ENCODE measurements at places on chromosomes 6 and 20.

- no peak for DNase-seq
Observed at GRCh38 chr6:62393608-62394007, 107.6 kb upstream of the KHDRBS2 start.

DNA sequence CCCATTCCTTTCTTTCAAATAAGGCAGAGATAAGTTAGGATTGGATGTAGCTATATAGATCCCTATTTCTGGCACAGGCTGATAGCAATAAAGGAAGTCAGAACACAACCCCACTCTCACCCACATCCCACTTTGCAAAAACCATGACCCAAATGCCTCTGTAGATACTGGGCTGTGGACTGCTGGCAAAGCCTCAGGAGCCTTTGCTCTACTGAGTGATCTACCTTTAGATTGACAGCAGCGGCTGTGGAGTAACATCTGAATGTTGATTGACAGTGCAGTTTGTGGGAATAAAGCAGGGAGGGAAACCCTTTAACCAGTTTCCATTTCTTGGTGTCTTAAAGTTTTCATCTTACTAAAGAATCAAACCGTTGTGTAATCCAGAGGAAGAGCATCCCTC is 6.7 kb upstream of the TMEM30A start:
- DNase-seq: no peak

- DNase-seq: peak; percentile 61
Observed at GRCh38 chr20:61886721-61887595, 178.7 kb downstream of the TAF4 start.

DNA sequence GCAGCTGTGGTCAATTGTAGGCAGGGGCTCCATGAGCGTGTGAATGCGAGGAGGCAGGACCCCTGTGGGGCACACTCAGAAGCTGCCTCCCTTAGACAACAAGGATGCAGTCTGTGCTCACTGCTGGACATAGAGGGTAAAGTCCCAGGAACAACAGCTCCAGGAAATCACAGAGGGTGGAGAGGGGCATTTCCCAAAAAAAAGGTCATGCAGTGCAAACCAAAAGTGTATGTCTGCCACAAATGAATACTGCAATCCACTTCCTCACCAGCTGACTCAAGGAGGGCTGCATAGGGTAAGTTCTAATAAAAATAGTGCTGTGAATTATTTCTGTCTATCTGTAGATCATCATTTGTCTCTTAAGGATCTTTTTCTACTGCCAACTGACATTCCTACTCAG is 95.8 kb downstream of the RNF182 start:
- DNase-seq: no peak

DNA sequence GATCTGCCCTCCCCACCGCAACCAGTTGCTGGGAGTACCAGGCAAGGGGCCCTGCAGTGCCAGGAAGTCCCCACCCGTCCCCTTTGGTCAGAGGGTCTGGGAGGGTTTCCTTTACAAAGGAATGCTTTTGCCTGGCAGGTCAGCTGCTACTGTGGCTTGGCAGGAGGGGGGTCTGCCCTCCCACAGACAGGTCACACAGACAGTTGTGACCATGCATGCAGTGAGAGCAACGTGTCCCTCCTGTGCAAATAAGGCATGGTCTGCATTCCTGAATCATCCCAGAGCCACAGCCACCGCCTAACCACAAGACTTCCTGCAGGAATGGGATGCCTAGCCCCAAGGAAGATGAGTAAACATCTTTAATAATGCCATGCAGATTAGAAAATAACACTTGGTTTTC is 439 bp upstream of the F13A1 start:
- peak; percentile 68 for DNase-seq

- peak; percentile 57 for DNase-seq
Observed at GRCh38 chr6:42532038-42532669, 31.7 kb upstream of the UBR2 start.

DNA sequence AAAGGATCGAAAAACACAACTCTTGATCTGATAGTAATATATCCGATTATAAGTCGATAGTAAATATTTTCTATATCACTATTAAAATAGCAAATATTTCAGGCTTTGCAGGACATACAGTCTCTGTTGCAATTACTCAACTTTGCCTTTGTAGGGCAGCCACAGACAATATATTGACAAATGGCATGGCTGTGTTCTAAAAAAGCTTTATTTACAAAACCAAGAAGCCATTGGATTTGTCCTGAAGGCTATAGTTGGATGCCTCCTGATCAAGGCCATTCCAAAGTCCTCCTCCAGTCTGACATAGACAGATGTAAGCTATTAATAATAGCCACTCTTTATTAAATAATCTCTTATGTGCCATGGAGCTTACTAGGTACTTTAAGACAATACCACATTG is 5.9 kb downstream of the OCSTAMP start:
- DNase-seq: no peak

DNA sequence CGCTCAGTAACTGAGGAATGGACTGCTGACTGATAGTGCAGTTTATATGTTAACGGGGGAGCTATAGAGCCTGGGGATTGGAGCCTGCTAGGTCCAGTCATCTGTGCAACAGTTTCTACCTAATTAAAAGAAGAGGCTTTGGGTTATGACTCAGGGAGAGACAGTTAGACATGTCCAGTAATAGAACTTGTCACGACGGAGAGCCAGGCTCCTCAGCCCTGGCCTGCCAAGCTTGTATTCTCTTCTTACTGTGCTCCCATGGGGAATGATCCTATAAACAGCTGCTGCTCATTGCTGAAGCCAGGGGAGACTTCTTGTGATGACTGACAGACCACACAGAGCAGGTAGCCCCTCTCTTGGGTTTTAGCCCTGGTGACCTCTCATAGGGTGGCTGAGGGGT is 69.3 kb downstream of the SYNJ2 start:
- no peak for DNase-seq

- no peak for DNase-seq
Observed at GRCh38 chr20:1786486-1786885, 108.7 kb upstream of the SIRPA start.

GRCh38 chr6:53045891-53046673 is 19.1 kb upstream of the FBXO9 start:
- no peak for DNase-seq

DNA sequence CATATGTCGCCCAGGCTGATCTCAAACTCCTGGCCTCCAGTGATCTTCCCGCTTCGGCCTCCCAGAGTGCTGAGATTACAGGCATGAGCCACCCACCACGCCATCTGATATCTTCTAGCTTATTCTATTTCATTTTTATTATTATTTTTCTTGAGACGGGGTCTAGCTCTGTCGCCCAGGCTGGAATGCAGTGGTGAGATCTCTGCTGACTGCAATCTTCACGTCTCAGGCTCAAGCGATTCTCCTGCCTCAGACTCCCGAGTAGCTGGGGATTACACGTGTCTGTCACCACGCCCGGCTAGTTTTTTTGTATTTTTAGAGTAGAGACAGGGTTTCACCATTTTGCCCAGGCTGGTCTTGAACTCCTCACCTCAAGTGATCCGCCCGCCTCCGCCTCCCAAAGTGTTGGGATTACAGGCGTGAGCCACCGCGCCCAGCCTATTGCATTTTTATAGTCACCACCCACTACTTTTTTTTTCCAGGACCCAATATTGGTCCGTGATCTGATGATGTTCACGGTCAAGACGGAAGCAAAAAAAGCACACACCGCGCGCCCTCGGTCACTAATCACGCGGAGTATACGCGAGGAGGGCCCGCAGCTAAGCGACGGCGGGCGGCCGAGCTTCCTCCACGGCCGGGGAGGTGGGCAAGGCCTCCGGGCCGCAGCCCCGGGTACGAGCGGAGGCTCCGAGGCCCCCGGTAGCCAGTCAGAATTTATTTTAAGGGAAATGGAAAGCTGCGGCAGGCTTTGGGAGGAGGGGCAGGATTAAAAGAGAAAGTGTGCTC is 1.1 kb upstream of the LSM14B start:
- peak; percentile 81 for DNase-seq

DNA sequence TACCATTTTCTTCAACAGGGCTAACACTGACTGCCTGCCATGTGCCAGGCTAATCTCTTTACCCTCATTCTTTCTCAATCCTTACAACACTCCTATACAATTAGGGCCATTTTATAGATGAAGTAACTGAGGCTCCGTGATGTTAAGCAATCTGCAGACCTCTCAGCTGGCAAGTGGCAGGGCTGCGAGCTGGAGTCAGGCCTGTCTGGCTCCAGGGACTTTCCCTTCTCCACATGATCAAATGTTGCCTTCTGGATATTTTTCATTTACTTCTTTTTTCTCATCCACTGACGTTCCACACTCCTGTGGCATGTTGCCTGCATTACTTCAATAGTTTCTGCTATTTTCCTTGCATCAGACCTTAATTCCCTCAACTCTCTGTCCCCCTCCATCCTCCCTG is 55.2 kb upstream of the TAGAP start:
- no peak for DNase-seq

DNA sequence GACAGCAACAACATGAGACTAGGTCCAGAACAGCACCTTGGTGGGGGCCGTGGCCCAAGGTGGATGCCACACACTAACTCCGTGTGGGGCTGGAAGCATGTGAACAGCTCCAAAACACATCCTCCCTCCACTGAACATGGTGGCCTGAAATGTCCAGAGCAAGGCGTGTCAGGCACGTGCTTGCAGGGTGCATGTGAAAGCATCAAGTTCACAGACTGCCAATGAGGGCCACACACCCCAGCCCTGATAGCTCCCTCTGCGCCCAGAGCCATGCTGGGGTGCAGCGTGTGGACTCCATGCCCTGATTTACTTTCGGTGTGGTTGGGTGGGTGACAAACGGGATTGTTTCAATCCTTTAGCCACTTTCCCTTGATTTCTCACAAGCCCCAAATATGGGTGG is 20.1 kb upstream of the RPP40 start:
- DNase-seq: no peak

DNA sequence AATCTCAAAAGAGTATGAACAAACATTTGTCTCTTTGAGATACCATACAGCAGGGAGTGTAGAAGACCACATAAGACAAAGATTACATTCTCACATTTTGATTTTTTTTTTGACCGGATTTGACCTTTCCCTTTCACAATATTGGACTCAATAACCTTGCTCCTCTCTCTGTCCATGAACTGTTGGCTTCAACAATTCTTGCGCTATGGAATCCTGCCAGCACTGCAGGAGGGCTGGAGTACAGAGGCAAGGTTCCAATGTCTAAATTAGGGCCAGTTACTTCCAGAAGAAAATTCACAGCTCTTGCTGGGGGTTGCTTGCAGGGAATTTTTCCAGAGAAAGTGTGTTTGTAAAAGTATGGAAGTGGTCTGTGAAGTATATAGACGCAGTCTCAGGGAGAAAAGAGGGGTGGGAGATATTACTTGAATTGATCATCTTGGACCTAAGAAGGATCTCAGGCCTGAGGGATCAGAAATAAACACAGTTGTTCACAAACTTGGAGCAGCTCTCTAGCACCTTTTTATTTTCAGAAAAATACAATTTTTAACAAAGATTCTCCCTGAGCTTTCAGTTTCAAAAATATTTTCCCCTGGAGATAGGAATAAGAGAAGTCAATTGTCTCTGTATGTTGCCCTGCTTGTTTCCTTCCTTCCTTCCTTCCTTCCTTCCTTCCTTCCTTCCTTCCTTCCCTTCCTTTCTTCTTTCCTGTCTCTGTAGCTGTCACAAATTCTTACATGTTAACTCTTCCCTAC is 765.9 kb downstream of the BCKDHB start:
- DNase-seq: no peak

DNA sequence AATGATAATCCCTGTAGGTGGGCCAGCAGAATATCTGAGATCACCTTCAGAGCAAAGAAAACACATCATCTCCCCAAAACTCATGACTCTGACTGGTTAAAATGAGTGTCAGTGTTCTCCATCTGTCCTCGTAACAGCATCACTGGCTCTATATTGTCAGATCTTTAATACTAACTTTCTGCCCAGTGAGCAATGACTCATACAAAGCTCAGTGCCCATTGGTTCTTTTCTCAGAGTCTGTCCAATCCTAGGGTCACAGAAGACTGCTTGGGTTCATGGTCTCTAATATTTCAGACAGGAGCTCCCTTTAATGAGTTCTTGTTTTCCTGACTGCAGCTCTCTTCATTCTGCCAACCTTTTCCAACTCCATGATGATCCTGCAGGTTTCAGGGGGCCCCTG is 36.4 kb downstream of the HLA-DPB1 start:
- peak; percentile 48 for DNase-seq

- no peak for DNase-seq
Observed at GRCh38 chr6:63904650-63905248, 269.1 kb downstream of the PHF3 start.

DNA sequence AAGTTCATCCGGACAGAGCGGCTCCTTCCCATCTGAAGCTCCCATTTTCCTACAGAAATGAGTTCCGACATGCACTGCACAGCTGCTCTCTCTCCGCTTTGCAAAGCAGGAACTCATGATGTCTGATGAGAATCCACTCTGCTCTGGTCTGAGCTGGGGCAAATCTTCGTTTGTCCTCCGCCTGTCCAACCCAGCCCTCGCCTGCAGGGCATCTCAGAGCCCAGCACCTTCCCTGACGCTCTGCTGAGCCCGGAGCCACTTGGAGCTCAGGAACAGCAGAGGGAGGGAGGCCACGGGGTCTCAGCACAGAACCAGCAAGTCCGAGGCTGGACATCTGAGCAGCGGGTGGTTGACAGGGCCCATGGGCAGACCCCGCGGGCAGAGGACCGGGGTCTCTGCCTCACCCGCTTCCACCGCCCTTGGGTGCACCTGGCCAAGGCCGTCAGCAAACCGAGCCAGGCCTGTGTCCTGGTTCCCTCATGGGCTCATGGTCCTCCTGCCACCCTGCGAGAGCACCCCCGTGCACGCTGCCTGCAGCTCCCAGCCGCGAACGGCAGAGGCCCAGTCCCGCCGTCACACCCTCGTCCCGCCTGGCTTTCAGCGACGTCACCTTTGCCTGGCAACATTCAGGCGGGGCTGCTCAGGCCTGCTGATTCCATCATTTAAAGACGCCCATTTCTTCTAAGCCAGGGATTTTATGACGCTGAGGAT is 78.5 kb upstream of the BHLHE23 start:
- DNase-seq: no peak

DNA sequence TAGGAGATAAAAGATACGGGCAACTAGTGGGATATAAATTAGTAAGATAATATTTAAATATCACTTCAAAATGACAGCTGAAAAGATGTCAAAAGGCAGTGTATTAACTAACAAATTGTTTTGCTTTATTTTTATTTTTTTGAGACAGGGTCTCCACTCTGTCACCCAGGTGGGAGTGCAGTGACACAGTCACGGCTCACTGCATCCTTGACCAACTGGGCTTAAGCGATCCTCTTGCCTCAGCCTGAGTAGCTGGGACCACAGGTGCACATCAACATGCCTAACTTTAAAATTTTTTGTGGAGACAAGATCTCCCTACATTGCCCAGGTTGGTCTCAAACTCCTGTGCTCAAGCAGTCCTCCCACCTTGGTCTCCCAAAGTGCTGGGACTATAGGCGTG is 5.9 kb downstream of the ZNF292 start:
- DNase-seq: no peak

- DNase-seq: no peak
Observed at GRCh38 chr20:33061658-33062028, 7.9 kb downstream of the BPIFB3 start.

DNA sequence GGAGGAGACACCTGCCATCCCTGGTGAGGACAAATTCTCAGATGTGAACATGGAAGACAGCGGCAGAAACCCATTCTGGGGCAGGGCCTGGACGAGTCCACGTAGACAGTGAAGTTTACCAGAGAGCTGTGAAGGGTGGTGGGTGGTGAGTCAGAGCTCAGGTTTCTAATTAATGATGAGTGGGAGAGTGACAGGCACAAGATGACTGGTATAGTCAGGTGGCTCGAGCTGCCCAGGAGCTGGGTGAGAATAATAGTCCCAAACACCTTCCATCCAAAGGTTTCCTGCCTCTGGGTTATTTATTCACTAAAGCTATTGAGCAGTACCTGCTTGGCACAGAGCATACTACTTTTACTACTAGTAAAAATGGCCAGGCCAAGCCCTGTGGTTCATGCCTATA is 6.0 kb downstream of the TLDC2 start:
- DNase-seq: peak; percentile 92

Data from SW480 (cell line).